Stimulated activated CD4-positive, alpha-beta T cell treated with anti-CD3 and anti-CD28 coated beads, TNF-alpha, amount 100 ng/mL, for 4 hours (primary cell): ENCODE measurements at places on chromosomes 7 and 10.
A peak's percentile ranks its signal among the peaks of the same experiment; 100 is the strongest.

DNA sequence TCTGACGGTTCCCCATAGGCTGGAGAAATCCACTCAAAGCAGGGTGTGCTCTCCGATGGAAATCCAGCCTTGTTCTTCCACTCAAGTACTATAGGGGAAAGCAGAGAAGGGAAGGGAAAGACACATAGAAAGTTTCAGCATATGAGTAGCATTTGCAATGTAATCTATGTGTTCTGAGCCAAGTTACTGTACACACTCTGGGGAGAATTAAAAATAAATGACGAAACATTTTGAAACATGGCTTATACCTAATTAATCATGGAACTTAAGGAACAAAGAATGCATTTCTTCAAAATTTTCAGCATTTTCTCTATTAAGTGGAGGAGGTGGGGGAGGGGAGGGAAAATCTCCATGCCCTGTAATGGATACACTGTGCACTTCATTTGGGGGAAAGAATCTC, 198.1 kb upstream of the HABP2 start:
- no peak for DNase-seq

DNA sequence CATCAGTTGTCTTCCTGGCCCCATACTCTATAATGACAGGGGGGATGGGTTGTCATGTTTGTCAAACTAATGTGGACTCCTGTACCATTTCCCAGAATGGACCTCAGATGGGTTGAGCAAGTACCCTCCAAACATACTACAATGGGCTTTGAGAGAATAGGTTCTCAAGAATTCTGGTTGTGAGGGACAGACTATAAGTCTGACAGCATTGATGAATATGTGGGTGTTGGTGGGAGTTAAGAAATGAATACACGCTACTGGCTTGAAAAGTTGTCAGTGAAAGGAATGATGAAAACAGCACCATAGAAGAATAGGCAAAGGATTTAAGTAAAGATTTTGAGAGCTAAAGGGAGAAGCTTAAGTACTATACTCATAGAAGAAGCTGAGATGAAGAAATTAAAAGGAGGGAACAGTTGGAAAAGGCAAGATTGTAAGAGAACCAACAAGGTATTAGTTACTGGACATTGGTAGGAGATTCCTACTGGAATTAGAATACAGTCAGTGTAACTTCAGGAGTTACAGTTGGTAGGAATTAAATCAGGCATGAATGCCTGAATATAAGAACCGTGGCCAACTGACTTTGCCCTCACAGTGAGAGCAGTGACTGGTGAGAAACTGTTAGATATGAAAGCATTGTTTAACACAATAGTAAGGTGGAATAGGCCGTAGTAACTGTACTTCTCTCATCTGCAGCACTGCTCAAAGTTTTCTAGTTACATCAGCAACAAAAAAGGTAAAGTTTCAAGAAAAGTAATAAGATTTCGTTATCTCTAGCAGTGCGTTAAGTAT, 86.3 kb downstream of the LCOR start:
- no peak for DNase-seq

DNA sequence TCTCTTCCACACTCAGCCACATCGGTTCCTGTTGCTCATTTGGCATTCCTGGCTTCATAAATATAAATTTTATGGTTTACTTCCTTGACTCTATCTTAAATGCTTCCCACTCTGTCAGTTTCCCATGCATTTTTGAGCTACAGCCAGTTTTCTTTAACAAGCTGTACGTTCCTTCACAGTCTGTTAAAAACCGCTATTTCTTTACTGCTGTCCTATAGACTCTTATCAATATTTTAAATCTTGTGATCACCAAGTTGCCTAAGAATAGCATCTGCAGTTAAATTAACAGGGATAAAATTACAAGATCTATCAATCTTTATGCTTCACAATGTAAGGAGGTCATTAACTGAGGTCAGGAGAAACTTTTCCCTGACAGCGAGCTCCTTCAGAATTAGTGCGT, 103.1 kb upstream of the RHOBTB1 start:
- no peak for DNase-seq

GRCh38 chr10:104574427-104574826, 66.7 kb upstream of the SORCS3 start:
- no peak for DNase-seq

DNA sequence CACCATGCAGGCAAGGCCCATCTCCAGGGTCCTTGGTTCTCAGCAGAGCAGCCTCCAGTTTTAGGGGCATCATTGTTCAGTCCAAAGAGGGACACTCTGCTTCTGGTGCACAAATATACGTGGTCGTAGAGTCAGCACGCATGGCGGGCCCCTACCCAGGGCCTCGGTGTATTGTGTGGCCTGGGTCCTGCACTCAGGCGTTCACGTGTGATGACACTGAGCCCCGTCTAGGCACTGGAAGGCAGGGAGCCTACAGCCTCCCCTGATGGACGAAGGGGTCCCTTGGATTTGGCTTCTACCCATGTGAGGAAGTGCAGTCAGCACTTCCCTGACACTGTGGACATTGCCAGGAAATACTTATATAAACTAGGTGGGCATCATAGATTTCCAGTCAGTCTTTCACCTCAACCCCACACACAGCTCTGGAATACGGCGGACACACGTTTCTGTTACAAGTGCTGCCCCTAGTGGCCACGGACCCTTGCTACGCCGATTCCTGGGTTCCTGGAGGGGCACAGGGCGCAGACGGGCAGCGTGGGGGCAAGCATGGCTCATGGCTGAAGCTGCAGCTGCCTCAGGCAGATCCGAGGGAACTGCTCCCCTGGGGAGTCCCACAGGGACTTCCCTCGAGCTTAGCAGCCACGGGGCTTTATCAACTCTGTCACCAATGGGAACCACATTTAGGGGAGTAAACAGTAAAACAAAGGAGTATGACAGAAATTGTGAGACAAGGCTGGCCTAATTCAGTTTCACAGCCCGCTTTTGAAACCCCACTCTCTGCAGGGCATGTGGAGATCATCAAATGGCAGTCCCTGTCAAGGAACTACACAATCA, 25.4 kb downstream of the AIFM2 start:
- no peak for DNase-seq

DNA sequence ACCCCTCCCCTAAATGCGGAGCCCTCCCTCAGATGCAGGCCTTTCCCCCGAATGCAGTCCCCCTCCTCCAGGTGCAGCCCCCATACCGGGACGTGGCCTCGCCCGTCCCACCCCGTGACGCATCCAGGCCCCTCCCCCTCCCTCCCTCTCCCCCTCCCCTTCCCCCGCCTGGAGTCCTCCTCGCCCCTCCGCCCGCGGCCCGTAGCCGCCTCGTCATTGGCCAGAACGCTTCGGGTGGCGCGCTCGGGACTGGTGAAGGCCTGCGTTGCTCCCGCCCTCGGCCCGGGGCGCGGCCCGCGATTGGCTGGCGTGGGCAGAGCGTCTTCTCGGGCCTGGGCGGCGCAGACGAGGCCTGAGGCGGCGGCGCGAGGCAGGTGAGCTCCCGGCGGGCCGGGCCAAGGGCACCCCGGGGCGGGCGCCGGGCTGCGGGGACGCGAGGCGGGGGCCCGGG, 16.0 kb upstream of the SUN1 start:
- DNase-seq: peak; percentile 94

GRCh38 chr10:23258516-23258915, 66.4 kb downstream of the PTF1A start:
- DNase-seq: no peak

GRCh38 chr10:12019283-12019971, 23.2 kb downstream of the UPF2 start:
- no peak for DNase-seq

- DNase-seq: no peak
Observed at GRCh38 chr10:2214805-2215204, 477.5 kb upstream of the ADARB2 start.

DNA sequence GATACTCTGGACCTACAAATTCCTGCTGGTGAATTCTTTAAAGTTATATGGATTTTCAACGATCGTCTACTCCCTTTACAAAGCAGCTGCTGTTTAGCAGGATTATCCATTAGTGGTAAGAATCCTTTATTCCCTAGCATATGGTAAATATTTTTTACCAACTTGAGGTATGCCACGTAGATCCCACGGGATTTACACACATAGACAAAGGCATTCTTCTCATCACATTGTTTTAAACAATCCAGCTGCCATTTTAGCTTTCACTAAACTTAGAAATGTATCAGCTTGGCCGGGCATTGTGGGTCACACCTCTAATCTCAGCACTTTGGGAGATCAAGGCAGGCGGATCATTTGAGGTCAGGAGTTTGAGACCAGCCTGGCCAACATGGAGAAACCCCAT, 148.0 kb upstream of the SH2B2 start:
- no peak for DNase-seq

GRCh38 chr10:69901628-69902505, 100.2 kb downstream of the COL13A1 start:
- DNase-seq: no peak

DNA sequence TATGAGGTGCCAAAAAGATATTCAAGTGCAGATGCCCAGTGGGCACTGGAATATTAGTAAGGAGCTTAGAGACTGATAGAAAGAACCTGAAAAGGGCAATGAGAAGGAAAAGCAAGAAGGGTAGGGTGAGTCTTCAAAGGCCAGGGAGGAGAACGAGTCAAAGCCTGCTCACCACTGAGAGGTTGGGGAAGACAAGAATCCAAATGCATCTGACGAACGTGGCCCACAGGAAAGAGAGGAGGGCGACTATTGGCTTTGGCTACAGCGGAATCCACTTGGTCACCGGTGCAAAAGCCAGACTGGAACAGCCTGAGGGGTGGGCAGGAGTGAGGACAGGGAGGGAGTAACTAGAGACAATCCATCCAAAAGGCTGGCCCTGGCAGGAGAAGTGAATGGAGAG, 216.7 kb upstream of the KLF14 start:
- DNase-seq: no peak

GRCh38 chr7:48748081-48748833, 176.1 kb upstream of the CDC14C start:
- DNase-seq: no peak

GRCh38 chr7:158302274-158303070, 285.2 kb downstream of the PTPRN2 start:
- no peak for DNase-seq

DNA sequence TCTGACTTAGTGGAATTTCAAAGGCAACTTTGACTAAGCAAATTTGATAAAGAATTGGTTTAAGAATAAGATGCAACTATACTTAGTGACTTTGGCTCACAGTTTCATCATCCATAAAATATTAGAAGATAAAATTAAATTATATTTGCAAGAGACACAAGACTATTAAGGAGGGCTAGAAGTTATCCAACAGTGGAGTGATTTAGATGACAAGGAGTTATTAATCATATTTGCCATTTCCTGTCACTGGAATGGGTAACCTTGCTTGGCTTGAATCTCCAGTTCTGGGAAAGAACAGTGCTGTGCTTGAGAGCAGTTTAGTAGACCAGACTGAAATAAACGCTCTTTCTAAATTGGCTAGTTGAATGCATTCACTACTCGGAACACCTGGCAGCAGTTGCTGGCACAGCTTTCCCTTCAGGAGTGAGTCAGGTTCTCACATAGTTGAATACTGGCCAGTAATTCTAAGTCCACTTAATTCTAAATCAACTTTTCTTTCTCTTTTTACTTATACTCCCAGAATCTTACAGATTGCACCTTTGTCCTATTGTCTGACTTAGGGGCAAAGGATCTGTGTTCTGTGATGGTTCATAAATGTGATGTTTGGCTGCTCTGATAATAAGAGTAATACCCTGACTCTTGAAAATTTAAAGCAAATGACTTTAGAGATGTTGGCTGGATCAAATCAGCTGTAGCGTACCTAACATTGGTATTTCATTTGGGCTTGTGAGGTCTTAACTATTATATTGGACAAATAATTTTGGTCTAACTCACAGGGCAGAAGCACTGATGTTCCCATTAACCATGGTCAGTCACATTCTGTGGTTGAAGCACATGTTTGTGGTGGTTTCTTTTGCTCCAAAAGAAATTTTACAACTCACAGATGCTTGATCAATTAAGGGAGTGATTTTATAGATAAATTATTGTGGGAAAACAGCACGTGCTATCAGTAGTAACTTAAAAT, 16.6 kb downstream of the STMP1 start:
- DNase-seq: no peak

- no peak for DNase-seq
Observed at GRCh38 chr10:15990535-15991129, 130.3 kb upstream of the MINDY3 start.

- no peak for DNase-seq
Observed at GRCh38 chr10:75492173-75492925, 60.9 kb downstream of the LRMDA start.

DNA sequence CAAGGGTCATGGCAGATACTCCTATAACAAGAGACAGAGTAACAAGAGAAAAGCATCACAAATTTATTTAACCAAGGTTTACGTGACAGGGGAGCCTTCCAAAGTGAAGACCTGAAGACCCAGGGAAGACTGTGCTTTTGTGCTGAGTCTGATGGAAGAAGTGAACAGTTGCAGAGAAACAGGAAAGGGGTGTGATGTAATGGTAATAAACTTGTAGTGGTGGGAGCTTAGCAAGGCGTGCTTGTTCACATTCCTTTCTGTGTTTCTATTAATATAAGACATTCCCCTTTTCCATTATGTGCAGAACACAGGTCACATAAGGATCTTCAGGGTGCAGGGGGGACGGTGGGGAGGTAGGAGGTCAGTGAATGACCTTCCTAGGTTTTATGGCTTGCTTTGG, 25.5 kb upstream of the C10orf67 start:
- DNase-seq: no peak

- DNase-seq: no peak
Observed at GRCh38 chr10:75497997-75498883, 66.8 kb downstream of the LRMDA start.

DNA sequence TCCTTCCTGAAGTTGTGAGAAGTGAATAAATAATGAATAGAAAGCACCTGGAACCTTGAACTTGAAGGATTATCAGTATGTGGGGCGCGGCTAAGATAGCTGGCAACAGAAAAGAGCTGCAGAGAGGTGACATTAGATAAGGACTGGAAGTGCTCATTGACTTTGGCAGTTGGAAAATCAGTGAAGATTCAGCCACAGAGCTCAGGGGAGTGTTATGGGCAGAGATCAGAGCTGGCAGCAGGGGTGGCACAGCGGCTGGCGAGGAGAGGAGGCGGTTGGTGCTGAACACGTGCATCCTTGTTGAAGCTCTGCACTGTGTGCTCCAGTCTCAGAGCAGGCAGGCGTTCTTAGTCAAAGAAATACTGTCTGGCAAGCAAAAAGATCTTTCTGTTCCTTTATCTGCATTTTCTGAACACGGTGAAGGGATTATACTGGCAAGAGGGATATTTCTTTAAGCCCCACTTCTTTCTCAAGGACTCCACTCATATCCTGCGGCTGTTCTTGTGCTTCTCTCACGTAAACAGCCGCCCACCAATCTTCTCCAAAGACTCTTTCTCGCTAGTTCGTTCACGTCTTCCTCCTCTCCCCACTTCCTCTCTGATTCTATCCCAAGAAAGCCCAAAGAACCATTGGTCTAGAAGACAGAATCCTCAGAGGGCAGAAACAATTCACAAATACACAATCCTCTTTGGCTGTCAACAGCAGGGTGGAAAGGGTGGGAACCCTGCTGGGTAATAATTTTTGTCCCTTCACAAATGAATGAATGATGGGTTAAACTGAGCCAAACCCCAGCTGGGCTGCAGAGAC, 38.6 kb upstream of the ADD3 start:
- no peak for DNase-seq

DNA sequence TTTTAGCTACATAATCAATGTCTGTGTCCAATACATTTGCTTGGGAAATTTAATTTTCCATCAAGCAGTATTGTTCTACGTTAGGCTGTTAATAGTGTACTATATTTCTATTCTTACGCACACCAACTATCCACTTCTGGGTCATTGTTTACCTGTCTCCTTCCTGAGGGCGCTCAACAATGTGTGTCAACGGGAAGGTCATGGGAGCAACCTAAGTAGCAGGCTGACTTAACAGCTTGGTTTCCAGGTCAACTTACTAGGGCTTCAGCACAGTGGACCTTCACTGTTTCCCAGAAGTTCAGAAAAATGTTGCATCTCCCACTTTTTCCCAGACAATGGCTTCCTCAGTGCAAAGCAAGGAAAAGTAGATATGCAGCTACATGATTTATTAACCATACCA, 13.7 kb downstream of the THSD7A start:
- no peak for DNase-seq
